ENCODE measurements at places on chromosomes 3 and 15.

DNA sequence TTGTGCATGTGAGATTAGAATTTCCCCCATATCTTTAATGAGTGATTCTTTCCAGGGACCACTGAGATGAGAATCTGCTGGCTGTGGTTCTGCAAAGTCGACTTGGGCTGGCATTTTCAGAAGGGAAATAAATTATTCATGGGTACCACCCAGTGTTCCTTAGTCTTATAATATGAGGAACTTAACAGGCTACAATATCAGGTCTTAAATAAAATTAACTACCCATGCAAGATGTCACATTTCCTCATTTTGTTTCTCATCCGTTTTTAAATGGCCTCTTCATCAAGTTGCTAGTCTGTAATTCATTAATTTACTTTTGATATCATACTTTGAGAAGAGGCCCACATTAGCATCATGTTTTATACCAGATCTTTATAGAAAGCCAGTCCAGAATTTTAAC is 58.3 kb upstream of the SKOR1 start:
- DNase-seq, result no peak

- no peak for DNase-seq
These were observed 110.9 kb upstream of the ROBO1 start for GRCh38 chr3:79878708-79879107.

GRCh38 chr15:80878867-80879250 is 99.7 kb downstream of the CEMIP start:
- no peak for DNase-seq

DNA sequence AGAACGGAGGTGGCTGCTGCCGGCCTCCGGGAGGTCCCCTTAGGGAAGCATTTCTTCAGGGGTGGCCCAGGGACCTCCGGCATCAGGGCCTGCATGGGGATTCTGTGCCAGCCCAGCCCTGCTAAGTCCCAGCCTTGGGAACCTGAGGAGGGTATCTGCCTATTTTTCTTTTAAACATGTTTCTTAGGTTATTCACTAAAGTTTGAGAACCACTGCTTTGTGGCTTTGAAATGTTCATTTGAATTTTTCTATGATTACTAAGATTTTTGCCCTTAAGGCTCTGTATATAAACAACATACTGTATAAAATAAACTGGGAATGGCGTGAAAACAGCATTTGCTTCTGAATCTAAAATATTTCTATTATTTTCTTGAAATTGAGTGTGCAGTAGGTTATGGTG is 24.4 kb downstream of the FAN1 start:
- no peak for DNase-seq

DNA sequence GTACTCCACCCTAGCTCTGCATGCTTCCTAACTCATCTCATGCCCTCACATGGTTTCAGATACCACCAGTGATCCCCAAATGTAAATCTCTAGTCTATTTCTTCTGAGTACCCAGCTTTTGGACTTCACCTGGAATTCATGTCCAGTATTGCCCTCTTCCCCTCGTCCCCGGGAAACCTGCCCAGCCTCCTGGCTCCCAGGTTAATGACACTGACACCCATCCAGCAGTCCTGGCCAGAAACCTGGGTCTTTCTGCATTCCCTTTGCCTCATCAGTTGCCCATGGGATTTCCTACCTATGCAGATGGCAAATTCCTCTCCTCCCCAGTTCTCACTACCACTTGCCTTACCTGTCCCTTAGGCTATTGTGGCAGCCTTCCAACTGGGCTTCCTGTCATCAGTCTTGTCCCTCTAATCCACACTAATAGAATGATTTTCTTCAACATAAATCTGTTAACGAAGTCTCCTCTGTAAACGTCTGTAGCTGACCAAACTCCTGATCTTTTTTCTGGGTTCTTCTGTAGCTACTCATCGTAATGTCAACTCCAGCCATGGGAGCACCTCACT is 15.3 kb upstream of the MYLK start:
- DNase-seq, result no peak

GRCh38 chr3:53773611-53774368 is 72.4 kb downstream of the CHDH start:
- DNase-seq, result no peak

DNA sequence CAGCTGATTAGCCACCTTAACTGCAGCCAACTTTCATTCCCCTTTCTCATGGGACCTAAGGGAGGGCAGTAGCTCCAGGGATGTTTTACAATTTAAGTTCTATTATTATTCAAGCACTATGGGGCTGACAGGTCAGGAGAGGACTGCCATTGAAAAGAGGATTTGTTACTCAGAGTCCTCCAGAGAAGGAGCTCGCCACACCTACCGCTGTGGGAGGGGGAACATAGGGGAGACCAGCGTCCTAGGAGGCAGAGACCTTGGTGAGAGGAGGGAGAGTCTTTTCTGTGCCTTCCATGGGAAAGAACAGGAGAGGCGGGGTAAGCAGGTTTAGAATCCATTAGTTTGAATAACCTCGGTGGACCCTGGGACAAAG is 14.4 kb downstream of the ATP10A start:
- no peak for DNase-seq

- DNase-seq, result no peak
These were observed 41.4 kb downstream of the ACSBG1 start for GRCh38 chr15:78192826-78193594.
